Smooth muscle cell of the brain vasculature (primary cell): ENCODE measurements at places on chromosomes 5 and 9.
A peak's percentile ranks its signal among the peaks of the same experiment; 100 is the strongest.

DNA sequence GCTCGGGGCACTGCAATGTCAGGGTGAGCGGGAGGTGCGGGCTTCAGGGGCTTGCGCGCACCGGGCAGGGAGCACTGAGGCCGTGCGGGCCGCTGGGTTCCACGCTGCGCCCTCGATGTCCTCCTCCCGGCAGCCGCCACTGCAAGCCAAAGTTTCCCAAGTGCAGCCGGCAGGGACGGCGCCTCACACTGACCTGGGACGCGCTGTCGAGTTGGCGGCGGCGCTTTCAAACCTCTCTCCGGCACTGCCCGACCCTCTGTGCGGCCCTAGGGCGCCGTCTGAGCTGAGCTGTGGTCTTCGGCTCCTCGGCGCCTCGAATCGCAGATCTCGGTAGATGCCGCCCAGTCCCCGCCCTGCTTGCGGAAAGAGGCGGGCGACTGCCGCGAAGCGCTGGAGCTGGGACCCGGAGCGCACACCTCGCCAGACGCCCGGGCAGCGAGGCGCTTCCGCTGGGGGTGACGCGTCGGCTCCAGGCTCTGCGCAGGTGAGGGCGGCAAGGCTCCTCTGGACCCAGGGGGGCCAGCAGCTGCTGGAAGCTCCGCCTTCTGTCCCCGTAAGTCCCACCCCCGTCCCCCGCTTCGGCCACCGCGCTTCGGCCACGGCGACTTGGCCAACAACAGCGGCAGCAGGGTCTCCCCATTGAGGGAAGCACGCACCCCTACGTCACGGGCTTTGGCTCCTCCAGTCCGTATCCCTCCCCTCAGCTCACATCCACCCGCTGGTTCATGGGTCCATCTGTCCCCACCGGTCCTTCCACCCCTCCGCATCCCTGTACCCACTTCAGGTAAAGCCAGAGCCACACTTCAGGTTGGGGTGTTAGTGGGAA is at the start of gene ANKRD34B:
Gene ANKRD34B (minus strand): TSS at position 320 of the 826 bp plus-strand sequence. CDS start 10,261 bp downstream, outside the sequence.
- no peak for DNase-seq

GRCh38 chr5:14270209-14270702 is 127.1 kb downstream of the TRIO start:
- DNase-seq = no peak

GRCh38 chr5:411728-412127 is 31.2 kb upstream of the EXOC3 start:
- DNase-seq = no peak

DNA sequence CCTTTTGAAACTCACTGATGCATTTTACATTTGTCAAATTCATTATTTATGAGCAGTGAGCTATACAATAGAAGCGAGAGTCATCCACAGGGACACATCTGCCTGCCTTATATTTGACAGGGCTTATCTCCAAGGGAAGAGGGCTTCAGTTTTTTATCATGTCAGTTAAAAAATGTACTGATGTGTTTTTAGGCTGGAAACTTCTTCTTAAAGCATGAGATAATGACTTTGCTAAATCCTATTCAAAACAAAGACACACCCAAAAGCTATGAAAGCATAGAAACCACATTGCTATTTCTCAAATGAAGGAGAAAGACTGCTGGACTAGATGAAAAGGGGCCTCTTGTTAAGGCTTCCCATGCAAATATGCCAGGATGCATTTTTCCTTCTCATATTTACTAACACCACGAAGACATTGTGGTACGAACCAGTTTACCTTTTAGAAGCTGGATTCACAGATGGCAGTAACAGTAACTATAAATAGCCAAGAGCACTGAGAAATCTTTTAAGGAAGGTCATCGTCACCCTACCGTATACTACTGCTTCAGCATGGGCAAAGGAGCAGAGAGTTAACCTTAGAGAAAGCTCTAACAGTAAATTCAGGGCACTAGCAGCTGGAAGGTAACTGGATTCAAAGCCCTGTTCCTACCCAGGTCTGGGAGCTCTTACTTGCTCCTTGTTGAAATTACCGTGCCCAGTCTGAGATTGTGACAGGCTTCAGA is 86.3 kb upstream of the IFNK start:
- DNase-seq = no peak

- DNase-seq = no peak
Measured at GRCh38 chr5:139134906-139135305, 63.3 kb downstream of the SIL1 start.

DNA sequence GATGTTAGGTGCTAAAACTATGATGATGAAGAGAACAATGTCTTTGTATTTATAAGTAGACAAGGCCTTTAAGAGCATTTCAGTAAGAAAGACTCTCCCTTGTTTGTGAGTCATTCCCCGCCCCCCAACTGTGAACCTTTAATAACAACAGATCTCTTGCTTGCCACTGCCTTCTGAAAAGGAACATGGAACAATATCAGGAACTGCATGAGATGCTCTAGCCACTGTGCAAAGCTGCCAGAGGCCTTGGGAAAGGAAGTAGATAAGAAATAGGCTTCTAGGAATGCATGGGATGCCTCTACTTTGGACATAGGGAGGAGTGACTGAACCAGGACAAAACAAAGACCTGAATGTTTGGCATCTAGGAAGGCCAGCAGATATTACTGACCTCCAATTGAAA is 296.1 kb upstream of the MPDZ start:
- peak; percentile 73 for DNase-seq

DNA sequence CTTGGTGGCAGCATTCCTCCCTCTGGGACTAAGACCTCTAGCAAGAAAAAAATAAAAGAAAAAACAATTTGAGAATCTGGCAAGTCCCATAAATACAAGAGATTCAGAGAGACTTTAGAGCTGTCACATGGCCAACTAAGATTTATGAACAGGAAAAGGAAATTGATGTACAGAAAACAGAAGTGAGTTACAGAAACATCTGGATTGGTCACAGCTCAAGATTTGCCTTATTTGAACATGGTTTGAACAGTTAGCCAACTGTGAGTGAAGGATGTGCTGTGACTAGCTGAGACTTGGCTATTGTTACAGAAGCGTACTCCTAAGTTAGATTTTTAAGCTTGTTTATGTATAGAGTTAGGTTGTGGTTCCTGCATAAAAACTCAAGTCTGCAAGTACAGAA is 340.2 kb downstream of the SLCO4C1 start:
- no peak for DNase-seq

DNA sequence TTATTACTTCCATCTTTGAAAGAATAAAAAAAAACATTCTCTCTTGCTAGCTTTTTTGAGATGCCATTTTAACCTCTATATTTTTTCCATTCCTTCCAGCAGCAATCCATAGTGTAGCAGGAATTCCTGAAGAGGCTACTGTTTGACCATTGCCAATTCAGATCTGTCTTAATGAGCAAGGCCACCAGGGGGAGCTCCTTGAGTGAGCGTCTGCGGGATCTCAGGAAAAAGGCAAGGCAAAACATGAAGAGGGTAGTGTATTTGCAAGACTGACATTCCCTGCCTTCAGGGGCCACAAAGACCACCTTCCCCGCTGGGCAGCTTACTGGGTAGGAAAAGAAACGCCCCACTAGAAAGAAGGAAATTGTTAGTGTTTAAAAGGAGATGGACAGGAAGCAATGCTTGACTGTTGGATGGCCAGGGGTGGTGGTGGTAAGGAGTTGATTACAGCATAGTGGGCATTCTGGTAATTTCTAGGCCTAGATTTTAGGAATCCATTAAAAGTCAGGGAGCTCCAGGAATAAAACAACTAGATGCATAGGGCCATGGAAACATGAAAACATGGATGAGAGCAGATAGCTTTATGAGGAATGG is 206.6 kb upstream of the HAPLN1 start:
- peak; percentile 51 for DNase-seq

DNA sequence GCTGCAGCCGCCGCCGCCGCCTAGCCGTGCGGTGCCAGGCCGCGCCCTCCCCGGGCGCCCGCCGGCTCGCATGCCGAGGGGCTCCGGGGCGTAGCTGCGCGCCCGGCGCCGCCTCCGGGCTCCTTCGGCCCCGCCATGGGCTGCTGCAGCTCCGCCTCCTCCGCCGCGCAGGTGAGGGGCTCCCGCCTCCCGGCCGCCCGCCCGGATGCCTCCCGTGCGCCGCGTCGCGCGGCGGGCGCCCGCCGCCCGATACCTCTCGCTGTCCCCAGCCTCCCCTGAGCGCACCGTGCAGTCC is 230 bp downstream of the SLC44A1 start:
- no peak for DNase-seq

DNA sequence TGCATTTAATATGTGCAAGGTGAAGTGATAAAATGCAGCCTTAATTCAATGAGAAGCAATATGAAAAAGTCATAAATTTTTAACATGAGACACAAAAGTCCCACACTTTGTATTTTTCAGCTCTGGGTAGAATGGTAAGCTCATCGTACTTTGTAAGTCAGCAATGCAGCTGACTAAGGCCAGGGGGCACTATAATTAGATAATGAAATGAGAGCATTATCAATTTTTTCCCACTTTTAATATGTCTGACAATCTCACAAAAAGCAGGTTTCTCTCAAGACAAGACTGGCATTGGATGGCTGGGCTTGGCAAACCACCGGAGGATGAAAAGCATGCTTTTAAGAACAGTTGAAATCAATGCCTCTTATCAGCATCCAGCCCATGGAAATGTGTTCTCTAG is 162.8 kb downstream of the FAM174A start:
- no peak for DNase-seq

DNA sequence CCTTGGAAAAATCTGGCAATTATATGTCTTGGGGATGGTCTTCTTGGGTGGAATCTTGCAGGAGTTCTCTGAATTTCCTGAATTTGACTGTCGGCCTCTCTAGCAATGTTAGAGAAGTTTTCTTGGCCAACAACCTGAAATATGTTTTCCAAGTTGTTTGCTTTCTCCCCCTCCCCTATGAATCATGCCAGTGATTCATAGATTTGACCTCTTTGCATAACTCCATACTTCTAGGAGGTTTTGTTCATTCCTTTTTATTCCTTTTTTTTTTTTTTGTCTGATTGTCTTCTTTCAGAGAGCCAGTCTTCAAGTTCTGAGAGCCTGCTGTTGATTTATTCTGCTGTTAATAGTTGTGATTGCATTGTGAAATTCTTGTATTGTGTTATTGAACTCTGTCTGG is 56.7 kb upstream of the SLC44A1 start:
- DNase-seq = peak; percentile 28

- no peak for DNase-seq
Measured at GRCh38 chr9:122004589-122004988, 88.5 kb downstream of the TTLL11 start.

DNA sequence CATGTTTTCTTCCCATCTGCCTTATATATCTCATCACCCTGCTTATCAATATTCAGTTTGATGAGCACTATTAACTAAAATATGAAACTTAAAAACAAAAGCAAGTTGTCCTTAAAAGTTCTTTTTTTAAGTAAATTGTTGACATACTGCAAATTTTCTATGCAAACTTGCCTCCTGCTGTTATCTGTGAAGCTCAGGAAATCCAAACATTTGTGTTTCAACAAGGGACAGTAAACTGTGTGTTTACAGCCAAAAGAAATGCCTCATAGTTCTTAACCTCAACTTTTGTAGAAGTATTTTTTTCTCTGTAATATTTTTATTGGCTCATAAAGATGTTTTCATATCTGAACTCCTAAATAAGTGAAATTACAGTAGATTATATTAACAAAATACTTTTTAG is 7.7 kb upstream of the TTC23L start:
- DNase-seq = peak; percentile 23

- no peak for DNase-seq
Measured at GRCh38 chr5:136722581-136722980, 357.2 kb upstream of the TRPC7 start.

DNA sequence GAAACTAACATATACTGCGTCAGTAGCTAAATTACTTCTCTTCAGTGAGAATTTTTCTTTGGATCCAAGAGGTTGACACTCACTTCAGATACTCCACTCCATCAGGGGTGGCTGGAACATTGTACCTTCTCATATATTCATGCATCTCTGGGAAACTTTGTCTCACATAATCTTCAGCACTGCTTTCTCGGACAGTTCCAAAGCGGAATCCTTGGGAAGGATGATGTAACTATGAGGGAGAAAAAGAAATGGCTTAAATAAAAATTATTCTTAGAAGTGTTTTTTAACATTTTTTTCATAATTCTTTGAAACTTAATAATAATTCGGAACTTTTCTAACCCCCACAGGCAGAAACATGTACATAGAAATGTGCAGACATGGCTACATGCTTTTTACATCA is 33.4 kb upstream of the PPP3R2 start:
- no peak for DNase-seq

GRCh38 chr9:118577121-118577520 is 792.1 kb downstream of the BRINP1 start:
- DNase-seq = peak; percentile 32

- DNase-seq = no peak
Measured at GRCh38 chr5:62581836-62582597, 3.4 kb downstream of the LRRC70 start.

DNA sequence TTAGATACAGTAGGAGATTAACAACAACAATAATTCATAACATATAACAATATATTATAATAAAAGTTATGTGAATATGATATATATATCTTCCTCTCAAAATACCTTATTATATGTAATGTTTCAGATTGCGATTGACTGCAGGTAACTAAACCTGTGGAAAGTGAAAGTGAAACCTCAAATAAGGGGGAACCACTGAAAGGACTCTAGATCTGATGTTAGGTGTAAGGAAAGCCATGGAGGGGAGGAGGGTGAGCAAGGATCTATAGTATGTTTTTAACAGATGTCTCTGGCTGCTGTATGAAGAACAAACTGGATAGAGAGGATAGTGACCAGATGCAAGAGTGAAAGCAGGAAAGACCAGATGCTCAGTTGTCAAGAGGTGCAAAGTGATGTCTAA is 5.8 kb upstream of the FSTL4 start:
- DNase-seq = no peak

- DNase-seq = no peak
Measured at GRCh38 chr5:96350678-96351077, 82.4 kb downstream of the PCSK1 start.

DNA sequence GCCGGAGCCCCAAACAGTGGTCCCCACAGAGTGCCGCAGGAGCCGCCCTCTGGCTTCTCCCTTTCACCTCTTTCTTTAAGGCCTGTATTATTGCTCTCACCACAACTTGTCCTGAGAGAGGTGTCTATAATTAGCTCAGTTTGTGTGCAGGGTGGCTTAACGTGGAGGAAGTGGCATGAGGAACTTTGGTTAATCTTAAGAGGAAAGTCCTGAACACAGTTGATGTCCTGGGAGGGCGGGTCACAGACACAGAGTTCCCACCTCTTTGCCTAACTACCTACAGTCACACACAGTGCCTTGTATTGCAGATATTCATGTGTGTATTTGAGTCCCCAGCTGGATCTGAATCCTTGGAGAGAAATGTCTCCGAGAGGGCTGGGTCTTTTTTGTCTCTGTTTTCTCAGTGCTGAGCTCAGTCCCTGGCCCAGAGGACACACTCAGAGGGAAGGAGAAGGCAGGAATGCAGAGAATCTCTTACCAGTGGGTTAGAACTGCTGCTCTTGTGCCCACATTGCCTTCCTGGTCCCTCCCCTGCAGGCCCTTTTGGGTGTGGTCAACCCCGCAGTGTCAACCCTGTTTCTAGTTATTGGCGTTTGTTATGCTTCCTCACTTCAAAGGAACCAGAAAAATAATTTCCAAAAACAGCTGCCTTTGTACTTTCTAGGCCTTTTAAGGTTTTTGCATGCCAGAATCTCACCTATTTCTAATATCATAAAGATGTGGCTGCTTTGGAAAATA is 392.5 kb downstream of the KDM4C start:
- no peak for DNase-seq

- DNase-seq = no peak
Measured at GRCh38 chr9:93517331-93517730, 59.1 kb upstream of the PHF2 start.
